PC-3 (cell line): ENCODE measurements at places on chromosomes 3 and 15.

GRCh38 chr3:128278761-128279600 lies 125.7 kb downstream of the EEFSEC start:
- no peak for DNase-seq

GRCh38 chr3:24406900-24407299 lies 87.8 kb downstream of the THRB start:
- no peak for DNase-seq

GRCh38 chr3:113100063-113100462 lies 109.3 kb downstream of the GTPBP8 start:
- no peak for DNase-seq

- no peak for DNase-seq
These were observed at the start of gene CTXND1 for GRCh38 chr15:80252121-80252518. Gene CTXND1 (minus strand): TSS chr15:80252213. CDS start chr15:80201949, 50,264 bp downstream.

DNA sequence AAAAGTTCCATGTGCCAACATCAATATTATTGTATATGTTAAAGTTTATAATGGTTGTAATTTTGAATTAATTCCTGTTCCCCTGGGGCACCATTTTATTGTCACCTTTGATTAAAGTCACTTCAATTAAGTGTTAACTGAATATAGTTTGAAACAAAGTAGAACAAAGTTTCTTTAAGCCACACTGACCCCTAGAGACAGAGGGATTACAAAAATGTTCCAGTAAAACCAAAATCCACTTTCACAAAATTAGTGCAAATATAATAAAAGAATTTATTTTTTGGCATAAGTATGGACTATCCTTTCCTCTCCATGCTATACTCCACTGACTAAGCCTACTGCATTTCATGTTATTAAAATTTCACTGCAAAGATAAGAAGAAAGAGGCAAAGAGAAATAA lies 123.9 kb downstream of the ZMAT3 start:
- DNase-seq: no peak

GRCh38 chr3:46852334-46852720 lies 10.9 kb downstream of the MYL3 start:
- DNase-seq: no peak

DNA sequence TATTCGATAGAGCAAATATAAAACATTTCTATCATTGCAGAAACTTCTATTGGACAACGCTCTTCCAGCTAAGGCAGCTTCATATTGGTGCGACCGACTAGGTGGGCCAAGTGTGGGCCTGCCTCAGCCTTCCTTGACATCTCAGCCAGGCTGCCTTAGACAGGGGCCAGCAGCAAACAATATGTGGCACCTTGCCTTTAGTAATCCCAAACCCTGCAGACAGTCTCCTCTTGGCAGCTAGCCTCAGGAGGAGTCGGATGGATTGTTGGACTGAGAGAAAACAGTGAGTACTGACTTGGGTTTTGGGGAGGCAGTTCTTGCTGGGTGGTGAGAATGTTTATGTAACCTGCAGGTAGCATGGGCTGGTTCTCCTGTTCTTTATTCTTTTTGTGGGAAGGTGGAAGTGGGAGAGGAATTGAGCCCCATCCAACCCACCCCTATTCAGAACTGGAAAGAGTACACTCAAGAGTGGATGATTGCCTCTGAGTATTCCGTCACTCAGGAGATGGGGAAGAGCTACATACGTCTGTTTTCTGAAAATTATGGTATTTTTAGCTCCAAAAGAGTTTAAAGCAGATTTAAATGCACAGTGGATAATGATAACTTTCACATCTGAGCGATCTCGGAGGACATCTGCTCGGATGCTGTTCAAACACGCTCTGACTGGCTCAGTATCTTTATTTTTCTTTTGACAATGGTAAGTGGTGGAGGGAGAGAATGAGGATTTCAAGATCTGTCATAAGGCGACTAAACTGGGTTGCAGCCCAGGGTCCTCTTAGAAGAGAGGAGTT lies 47.2 kb downstream of the GPD1L start:
- DNase-seq: no peak

GRCh38 chr15:67175643-67176071 lies 78.8 kb downstream of the AAGAB start:
- DNase-seq: no peak

GRCh38 chr3:31402117-31402516 lies 130.6 kb upstream of the STT3B start:
- no peak for DNase-seq

DNA sequence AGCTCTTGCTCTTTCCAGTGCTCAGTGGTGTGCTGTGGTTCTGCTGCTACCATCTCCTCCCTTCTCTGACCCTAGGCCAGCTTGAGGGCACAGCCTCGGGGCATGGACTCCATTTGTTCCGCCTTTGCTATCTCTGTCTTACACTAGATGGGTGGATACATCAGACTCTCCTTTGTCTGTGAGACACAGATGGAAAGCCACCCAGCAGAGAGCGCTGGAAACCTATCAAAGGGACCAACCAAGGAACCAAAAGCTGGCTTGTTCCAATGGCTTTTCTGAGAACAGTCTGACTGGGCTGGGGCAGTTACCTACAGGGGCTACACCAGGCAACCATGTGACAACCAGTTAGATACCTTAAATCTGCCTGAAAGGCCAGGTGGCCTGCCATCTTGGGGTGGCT lies 63.8 kb downstream of the NPTN start:
- DNase-seq: no peak

DNA sequence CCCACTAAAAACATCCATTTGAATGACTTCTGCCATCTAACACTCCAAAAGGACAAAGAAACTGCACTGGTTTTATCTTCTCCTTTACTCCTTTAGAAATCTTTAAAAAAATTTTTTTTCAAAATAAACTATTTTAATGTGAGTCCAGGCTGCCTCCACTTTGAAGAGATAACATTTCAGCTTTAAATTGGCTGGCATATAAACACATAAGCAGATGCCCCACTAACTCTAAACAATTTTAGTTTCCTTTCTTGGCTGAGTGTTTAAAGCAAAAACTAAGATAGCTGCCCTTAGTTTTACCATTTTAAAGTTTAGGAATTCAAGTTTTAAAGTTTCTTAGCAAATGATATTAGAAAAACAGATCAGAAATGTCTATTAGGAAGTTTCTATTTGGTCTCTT lies 39.9 kb downstream of the PDZRN3 start:
- no peak for DNase-seq

DNA sequence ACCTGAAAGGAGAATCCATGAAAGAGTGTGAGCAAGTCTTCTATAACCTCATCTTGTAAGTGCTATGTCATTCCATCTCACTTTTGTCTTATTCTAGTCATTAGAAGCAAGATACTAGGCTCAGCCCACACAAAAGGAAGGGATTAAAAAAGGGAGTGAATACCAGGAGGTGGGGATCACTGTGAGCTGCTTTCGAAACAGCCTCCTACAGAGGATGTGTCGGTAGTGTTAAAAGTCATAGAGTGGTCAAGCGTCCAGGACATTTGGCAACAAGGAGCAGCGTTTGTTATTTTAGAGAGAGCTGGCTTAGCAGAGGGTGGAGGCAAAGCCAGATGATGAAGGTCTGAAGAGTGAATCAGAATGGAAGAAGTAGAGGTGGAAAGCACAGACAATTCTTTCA lies 11.7 kb upstream of the ZNF148 start:
- no peak for DNase-seq

DNA sequence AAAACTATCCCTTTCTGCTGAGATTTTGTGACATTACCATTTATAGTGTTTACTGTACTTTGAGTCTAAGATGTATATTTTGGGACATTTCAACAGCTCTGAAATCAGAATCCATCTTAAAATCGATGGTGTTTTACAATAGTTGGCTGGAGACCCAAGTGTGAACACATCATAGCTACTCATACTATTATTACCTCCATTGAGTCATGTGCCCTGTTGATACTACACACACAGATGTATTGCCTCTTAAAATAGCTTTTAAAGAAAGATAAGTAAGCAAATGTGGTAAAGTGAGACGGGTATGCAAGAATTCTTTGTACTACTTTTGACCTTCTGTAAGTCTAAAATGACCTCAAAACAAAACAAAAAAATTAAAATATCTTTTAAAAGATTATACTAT lies 6.7 kb downstream of the LMOD3 start:
- DNase-seq: peak; percentile 62

DNA sequence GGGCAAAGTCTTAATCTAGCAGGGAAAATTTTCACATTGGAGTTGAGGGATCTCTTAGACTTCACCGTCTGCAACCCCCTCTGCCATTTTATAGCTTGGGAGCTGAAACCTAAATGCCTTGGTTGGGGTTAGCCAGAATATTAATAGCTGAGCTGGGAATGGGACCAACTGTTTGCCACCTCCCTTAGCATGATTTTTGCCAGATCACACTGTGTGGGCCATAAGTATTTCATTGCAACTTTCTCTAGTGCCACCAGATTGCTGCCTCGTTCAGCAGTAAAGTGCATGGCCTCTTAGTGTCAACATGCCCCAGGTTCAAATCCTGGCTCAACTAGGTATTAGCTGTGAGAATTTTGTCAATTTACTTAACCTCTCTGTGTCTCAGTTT lies 55.9 kb upstream of the ABHD17C start:
- no peak for DNase-seq

- peak; percentile 71 for DNase-seq
These were observed 62.7 kb upstream of the CD47 start for GRCh38 chr3:108153451-108153981.

DNA sequence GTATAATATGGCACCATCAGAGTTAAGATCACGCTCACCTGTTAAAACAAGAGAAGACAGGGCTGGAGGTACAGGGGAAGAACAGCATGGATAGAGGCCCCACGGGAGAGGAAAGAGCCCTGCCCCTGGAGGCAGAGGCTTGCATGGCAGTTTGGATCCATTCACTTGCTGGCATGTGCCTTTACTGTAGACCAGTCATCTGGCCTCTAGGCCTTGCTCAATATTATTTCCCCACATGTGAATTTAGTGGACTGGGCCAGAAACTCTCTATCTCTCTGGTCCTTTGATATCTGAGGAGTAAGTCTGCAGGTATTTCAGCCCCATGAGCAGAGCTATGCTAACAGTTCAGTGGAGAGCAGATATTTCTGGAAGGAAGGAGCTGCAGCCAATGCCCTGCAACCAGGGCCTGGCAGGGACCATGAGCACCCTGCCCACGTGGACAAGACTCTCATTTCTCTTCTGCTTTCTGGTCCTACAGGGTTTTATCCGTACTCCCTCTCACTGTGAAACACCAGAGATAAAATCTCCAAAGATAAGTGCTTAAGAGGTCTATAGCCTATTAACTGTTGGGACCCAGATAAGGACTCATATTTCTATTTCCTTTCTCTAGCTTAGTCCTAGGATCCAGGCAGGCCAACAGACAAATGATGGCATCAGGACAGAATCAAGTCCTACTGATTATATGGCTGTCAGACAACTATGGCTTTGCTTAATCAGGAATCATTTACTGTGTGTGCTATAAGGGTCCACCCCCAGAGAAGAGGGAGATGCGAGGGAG lies 65.0 kb downstream of the CLDN11 start:
- no peak for DNase-seq

GRCh38 chr3:29429055-29429679 lies 148.3 kb downstream of the RBMS3 start:
- DNase-seq: no peak

DNA sequence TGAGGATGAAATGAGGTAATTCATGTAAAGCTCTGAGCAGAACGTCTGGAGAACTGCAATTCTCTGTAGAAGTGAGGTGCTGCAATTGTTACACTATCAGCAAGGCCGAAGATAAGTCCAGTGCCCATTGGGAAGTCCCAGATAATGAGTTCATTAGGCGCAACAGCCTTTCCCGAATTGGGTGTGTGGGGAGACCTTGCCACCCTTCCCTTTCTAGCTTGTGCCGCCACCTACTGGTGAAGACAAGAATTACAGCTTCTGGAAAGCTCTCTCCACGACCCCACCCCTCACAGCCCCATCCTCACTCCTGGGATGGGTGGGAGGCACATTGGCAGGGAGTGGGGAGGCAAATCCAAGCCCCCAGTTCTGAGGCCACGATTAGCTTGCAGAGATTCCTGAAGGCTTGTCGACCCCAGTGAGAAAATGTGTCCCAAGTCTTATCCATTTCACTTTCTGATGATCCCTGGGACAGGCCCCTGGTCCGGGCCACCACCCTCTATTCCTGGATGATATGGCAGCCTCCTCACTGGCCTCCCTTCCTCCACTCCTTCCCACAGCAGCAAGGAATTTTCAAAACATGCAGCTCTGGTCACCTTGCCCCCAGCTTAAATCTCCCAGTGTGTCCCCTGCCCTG lies 36.4 kb downstream of the FAM3D start:
- DNase-seq: peak; percentile 83

GRCh38 chr3:147736226-147736625 lies 327.1 kb downstream of the ZIC1 start:
- no peak for DNase-seq

GRCh38 chr3:45199837-45200648 lies 26.0 kb downstream of the TMEM158 start:
- DNase-seq: peak; percentile 96

GRCh38 chr3:24201301-24201700 lies 256.2 kb downstream of the NR1D2 start:
- DNase-seq: peak; percentile 33

DNA sequence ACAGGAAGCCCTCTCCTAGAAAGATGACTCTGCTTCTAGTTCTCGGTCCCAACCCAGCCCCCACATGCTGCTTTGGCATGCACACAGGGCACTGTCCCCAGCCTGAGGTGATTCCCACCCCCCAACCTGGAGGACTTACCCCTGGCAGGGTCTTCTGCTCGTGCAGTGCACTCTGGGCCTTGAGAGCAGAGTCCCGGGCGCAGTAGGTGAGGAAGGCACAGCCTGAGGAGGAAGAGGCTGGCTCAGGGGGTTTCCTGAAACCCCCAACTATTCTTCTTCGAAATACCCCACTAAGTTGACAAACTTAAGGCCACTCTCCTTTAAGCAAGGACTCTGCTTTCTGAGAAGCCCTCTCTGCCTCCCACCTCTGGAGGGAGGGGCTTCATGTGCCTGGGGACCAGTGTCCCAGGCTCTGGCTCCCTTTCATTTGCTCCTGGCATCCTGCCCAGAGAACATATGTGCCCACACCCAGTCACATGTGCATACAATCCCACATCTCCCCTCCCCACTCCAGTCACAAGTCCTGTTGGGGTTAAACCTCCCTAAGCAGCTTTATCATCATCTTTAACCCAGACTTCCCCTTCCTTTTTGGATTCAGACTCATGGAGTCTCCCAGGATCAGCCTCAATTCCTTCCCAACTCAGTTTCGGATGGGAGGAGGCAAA lies 4.1 kb downstream of the CELF6 start:
- no peak for DNase-seq

GRCh38 chr15:92896561-92896960 lies 3.6 kb upstream of the CHD2 start:
- no peak for DNase-seq

DNA sequence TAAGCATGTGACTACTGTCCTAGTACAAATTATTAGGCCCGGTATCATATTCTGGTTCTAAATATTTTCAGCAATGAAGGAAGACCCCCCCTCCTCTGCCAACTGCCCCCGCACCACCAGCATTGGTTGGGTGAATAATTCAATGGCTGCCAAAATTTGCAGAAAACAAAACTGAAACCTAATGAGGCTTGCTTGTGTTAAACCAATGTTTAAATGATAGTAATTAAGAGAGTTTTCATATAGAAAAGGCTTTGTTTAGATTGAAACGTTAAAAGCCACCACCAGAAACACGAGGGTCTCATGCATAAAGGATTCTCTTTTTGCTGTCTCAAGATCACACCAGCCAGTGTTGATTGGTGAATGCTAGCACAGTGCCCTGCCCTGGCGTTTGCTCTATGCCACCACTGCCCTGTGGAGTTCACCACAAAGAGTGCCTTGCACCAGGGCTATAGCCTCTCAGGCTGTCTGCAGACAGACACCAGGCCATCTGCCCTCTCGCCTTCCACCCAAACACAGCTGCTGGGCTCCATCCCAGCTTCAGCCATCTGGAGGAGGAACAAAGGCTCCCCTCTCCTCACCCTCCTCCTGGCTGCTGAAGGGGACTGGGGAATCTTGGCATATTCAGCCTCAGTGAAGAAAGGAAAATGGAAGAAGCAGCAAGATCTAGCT lies 200.3 kb upstream of the PFN2 start:
- no peak for DNase-seq
